ENCODE measurements at places on chromosomes 1 and 21.

- DNase-seq = peak; percentile 3
Measured at GRCh38 chr1:34474566-34474965, 280.3 kb upstream of the GJB5 start.

DNA sequence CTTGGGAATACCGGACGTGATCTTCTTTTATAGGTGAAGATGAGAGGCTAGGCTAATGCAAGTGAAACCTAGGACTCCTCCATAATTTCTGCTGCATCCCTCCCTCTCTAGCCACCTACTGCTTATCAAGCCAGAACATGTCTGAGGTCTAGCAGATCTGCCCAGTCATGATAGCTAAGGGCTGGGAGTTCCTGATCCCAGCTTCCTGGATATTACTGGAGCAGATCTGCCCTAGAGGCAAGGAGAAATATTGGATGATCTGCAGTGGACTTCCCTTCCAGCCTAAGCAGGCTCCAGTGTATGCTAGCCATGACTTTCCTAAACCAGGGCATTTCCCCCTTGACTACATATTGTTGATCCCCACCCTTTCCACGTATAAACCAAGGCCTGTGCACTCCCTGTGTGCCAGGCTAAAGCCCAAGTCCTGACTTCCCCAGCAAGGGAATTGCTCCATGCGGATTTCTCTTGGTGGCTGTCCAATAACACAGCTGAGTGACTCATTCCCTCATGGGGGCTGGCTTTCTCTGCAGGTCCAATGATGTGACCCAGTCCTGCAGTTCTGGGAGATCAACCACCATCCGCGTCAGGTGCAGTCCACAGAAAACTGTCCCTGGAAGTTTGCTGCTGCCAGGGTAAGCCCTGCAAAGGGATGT lies 15.5 kb upstream of the SARS1 start:
- DNase-seq = no peak

- no peak for DNase-seq
Measured at GRCh38 chr1:101748077-101748476, 248.6 kb downstream of the OLFM3 start.

GRCh38 chr1:200869753-200870391 lies 2.9 kb upstream of the GPR25 start:
- DNase-seq = no peak

DNA sequence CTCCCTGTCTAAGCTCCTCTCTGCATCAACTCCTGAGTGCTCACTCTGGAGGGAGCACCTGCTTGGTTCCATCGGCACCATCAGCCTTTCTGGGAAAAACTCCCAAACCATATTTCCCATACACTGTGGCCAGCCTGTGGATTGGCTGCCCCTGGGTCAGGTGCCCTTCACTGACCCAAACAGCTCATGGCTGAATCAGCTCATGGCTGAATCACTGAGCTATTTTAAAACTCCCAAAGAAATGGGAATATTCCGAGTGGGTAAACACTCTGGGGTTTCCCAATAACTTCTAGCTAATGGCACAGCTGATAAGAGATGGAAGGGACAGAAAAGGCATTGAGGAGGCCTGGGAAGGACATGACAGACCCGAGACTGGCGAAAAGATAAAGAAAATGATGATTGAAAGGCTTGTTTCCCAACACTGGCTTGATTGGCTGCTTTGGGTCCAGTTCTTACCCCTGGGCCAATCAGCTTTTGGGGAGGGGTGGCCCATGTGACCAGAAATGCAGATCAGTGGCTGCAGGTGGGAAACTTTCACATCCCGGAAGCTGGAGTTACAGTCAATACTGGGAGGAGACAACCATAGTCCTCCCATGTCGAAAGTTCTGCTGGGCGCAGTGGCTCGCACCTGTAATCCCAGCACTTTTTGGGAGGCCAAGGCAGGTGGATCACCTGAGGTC lies 37.3 kb upstream of the KAZN start:
- no peak for DNase-seq

GRCh38 chr1:203089651-203090045 lies 3.8 kb upstream of the MYOG start:
- DNase-seq = no peak

- no peak for DNase-seq
Measured at GRCh38 chr1:217139513-217139912, 416.3 kb upstream of the ESRRG start.

- no peak for DNase-seq
Measured at GRCh38 chr1:177302357-177303044, 131.7 kb downstream of the BRINP2 start.

DNA sequence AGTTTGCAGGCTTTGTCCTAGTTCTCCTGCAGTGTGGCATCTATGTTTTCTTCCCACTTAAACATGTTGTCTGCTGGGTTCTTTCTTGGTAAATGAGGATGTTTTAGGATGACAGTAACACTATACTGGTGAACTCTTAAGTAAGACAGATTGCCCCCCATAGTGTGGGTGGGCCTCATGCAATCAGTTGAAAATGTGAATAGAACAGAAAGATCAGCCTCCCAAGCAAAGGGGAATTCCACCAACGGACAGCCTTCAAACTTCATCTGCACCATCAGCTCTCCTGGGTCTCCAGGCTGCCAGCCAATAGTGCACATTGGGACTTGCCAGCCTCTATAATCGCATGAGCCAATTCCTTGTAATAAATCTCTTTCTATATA lies 10.7 kb upstream of the TARBP1 start:
- no peak for DNase-seq

DNA sequence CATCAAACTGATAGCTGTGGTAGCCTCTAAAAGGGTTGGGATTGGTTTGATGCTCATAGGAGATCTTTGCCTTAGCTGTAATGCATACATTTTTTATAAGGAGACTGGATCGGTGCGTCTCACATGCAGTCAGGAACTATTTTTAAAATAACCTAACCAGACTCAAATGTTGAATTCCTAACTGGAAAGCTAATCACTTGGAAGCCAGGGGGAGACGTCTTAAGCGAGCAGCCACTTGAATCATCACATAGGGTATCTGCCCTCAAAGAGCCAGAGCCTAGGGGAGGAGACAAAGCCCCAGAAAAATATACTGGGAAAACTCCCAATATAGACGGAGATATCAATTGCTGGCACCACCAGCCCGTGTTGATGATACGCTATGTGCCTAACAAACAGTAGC lies 61.7 kb upstream of the PUM1 start:
- DNase-seq = no peak

GRCh38 chr1:168135921-168136708 lies 615 bp downstream of the GPR161 start:
- no peak for DNase-seq

- DNase-seq = no peak
Measured at GRCh38 chr1:159646687-159647086, 59.1 kb downstream of the APCS start.

- DNase-seq = no peak
Measured at GRCh38 chr1:209791920-209792319, 7.6 kb upstream of the C1orf74 start.

GRCh38 chr21:20459838-20460237 lies 538.4 kb upstream of the NCAM2 start:
- DNase-seq = peak; percentile 3

DNA sequence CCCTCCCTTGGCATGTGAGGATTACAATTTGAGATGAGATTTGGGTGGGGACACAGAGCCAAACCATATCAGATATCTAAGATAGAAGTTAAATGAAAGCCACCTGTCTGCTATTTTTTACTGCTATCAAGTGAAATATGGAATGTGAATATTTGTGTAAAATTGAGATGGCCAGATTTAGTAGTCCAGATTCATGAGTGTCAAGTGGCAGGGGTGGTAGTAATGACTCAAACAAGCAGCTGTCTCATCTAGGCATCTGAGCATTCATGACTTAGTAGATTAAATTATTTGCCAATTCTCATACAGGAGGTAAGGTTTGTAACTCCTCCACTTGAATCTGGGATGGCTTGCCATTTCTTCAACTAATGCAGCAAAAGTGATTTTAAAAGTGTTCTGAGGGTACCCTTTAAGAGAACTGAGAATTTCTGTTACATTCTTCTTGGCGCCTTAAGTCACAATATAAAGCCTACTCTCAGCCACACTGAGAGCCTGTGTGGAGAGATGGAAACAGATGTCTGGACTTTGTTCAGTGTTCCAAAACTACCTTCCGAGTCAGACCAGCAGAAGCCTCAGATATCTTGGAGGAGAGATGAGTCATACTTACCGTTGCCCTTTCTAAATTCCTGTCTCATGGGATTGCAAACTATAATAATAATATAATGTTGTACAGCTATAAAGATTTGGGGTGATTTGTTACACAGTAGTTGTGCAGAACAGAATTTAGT lies 1065.6 kb upstream of the TMPRSS15 start:
- DNase-seq = no peak

DNA sequence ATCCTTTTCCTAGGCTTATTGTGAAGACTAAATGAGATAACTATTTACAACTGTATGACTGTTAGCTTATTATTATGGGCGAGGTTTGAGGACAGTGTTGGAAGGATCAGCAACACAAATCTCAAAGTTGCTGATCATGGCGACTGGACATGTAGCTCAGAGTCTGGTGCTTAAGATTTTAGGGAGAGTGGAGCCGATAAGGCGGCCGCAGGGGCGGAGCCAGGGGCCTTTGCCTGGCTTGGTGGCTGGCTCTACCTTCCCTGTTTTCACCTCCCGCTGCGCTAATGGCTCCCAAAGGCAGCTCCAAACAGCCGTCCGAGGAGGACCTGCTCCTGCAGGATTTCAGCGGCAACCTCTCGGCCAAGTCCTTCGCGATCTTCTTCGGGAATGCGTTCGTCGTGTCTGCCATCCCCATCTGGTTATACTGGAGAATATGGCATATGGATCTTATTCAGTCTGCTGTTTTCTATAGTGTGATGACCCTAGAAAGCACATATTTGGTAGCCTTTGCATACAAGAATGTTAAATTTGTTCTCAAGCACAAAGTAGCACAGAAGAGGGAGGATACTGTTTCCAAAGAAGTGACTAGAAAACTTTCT lies 45.5 kb downstream of the GIPC2 start:
- no peak for DNase-seq

DNA sequence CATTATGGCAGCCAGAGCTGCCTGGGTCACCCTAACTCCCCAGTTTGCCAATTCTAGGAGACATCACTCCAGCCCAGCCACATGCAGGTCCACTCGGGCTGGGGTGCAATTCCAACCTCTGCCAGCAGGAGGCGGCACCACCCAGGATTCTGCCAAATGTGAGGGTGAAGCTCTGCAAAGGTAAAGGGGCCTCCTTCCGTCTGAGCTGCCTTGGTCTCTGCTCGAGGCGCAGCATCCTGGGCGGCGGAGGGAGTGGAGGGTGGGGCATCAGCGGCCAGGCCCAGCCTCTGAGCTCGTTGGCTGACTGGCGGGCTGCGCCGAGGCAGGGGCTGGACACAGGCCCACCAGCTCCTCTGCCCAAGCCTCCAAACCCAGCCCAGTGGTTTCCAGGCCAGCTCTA lies 63.8 kb downstream of the ARHGEF16 start:
- DNase-seq = no peak

DNA sequence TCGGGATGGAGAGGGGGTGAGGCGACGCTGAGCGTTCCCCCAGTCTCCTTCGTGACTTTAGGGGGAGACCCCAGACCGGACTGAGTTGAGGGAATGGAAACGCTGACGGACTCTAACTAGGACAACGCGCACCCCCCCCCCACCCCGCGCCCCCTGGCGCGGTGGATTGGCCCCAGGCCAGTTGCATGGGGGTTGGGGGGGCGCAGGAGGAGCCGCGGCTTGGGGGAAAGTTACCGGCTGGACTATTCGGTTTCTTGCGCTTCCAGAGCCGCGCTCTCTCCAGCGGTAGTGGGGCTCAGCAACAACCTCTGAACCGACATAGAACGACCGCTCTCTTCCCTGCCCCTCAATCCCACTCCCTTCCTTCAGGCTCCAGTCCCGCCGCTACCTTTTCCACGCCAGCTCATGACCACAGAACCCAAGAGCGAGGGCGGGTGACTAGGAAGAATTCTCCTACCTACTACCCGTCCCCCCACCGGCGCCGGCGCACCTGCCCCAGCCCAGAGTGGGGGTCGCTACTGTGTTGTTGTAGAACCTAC lies 694 bp downstream of the ZBTB7B start:
- DNase-seq = peak; percentile 48

DNA sequence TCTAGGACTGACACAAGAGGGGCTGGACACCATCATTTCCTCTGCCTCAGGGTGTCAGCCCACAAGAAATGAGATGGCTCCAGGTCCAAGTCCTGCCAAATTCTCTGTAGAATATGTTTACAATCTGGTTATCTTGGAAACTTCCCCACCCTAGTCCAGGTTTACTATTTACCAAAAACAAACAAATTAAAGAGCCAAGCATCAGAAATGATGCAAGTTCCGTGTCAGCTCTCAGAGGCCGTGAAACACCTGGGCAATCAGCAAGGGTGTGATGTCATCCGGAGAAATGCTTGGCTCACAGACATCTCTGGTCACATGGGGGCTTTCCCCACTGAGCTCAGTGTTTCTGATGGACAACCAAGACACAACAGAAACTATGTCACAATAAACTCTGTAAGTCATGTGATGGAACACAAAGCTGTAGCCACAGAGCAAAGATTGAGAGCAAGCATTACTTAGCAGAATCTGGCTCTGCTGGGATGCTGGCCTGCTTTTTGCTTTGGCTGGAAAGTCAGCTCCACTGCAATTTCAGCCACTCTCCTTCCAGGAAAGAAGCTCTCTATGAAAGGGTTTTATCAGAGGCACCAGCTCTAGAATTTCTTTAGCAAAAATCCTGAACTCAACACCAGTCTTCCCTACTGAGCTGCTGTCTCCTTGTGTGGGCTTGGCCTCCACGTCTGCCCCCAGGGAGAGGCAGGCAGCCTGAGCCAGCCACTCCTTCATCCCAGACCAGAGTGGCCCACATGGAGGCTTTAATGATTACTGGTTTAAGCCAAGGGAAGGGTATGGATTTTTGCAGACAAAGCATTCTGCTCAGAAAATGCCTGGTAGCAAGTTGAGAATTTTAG lies 55.9 kb downstream of the NENF start:
- peak; percentile 88 for DNase-seq

GRCh38 chr1:4346131-4346530 lies 308.3 kb upstream of the AJAP1 start:
- no peak for DNase-seq

GRCh38 chr1:214917081-214917635 lies 165.4 kb upstream of the KCNK2 start:
- DNase-seq = no peak

- DNase-seq = no peak
Measured at GRCh38 chr1:51463561-51463960, 55.5 kb downstream of the EPS15 start.

DNA sequence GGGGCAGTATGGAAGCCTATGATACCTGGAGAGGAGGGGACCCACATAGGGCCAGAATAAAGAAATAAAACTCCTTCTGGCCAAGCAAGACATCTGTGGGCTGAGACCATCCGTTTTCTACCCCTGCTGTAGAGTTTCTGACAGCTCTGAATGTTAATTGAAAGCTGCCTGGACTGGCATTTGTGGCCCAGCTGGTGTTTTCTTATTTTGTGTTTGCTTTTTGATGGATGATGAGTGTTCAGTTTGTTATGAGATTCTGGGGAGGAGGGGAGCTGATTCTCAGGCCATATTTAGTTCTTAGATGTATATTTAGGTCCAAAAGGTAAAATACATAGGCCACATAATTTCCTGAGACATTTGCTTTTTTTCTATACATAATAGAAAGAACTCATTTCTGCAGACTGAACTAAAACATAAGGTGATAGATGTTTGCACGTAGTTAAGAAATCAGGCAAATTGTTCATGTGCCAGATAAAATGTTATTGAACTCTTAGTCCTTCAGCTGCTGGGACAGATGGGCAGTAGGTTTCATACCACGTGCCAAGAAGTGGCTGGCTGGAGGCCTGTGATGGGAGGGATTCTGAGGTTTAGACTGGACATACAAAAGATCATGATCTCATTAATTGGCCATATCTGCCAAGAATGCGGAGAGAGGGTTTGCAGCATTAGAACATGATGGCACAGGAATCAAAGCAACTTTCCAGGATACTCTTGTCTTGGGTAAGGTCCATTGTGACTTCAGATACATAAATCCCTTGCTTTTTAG lies 54.1 kb downstream of the DSCAM start:
- DNase-seq = no peak
